ENCODE measurements at places on chromosomes 6 and 20.

- no peak overlapping the region for H3K27ac ChIP-seq
- no peak for DNase-seq
- no peaks in the 10 kb centered on the region for H3K36me3 ChIP-seq
- no peaks in the 10 kb centered on the region for H3K27me3 ChIP-seq
- no peaks in the 10 kb centered on the region for H3K4me1 ChIP-seq
Measured at GRCh38 chr6:11460001-11460668, 77.4 kb upstream of the TMEM170B start.

DNA sequence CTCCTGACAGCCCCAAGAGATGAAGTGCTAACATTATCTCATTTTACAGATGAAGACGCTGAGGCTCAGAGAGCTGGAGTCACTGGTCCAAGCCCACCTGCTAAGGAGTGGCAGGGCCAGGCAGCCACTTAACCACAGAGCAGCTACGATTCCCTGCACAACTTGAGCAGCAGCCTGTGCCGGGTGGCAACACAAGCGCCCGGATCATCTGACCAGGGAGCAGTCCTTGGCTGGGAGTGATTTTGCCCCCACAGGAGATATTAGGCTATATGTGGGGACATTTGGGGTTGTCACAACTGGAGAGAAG is 93.2 kb upstream of the PTPN1 start:
- H3K4me1 ChIP-seq: peaks cover 19% of the 10 kb centered on the region
- no peak overlapping the region for H3K4me3 ChIP-seq
- no peak overlapping the region for H3K27ac ChIP-seq
- H3K27me3 ChIP-seq: no peaks in the 10 kb centered on the region
- DNase-seq: no peak

- no peaks in the 10 kb centered on the region for H3K4me1 ChIP-seq
- peak; percentile 58 for DNase-seq
- peak overlapping the region; percentile 86 for H3K27ac ChIP-seq
- no peaks in the 10 kb centered on the region for H3K27me3 ChIP-seq
- no peak overlapping the region for H3K4me3 ChIP-seq
Measured at GRCh38 chr20:1827974-1828785, 67.0 kb upstream of the SIRPA start.

GRCh38 chr20:57676589-57677583 is 32.9 kb downstream of the PMEPA1 start:
- no peaks in the 10 kb centered on the region for H3K27me3 ChIP-seq
- no peaks in the 10 kb centered on the region for H3K36me3 ChIP-seq
- DNase-seq: no peak
- H3K4me3 ChIP-seq: no peak overlapping the region

- H3K36me3 ChIP-seq: no peaks in the 10 kb centered on the region
- no peak overlapping the region for H3K4me3 ChIP-seq
- H3K27ac ChIP-seq: peak overlapping the region; percentile 36
Measured at GRCh38 chr6:2630359-2630758, 120.4 kb downstream of the MYLK4 start.
